A673 (cell line): ENCODE measurements at places on chromosomes 11 and 22. TPM values are rescaled to one million over a fixed set of nuclear protein-coding genes. Genes with fewer than 3 reads are reported as not detected.
A peak's percentile ranks its signal among the peaks of the same experiment; 100 is the strongest.

GRCh38 chr11:111417766-111418435 lies 38.8 kb upstream of the POU2AF1 start:
- no peaks in the 10 kb centered on the region for H3K36me3 ChIP-seq
- H3K4me3 ChIP-seq: no peak overlapping the region
- no peak overlapping the region for H3K27ac ChIP-seq
- no peak for DNase-seq

DNA sequence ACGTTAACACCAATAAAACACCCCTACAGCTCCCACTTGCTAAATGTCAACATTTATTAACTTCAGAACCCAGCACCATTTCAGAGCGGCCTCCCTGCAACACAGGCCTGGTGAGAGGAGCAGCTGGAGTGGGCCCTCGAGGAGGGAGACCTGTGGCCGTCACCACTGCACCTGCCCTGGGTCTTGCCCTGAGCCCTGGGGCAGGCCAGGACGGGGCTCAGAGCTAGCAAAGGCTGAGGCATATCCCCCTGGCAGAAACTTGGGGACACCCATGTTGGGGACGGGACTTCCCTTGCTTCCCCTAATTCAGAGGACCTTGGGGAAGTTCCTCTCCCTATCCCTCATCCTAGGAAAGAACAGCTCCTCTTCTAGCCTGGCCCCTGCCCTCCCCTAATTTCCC lies 137.3 kb upstream of the THY1 start:
- DNase-seq: no peak
- H3K27me3 ChIP-seq: peaks cover 4% of the 10 kb centered on the region

GRCh38 chr11:106989078-106989455 lies 29.2 kb downstream of the GUCY1A2 start:
- H3K27ac ChIP-seq: peak overlapping the region; percentile 0
- peaks cover 53% of the 10 kb centered on the region for H3K4me1 ChIP-seq
- DNase-seq: no peak
- H3K36me3 ChIP-seq: no peaks in the 10 kb centered on the region

- H3K4me1 ChIP-seq: peaks cover 3% of the 10 kb centered on the region
- H3K27me3 ChIP-seq: no peaks in the 10 kb centered on the region
- H3K4me3 ChIP-seq: no peak overlapping the region
- H3K36me3 ChIP-seq: no peaks in the 10 kb centered on the region
- H3K27ac ChIP-seq: no peak overlapping the region
- DNase-seq: peak; percentile 71
These were observed 178.6 kb downstream of the MIAT start for GRCh38 chr22:26835929-26836528.

DNA sequence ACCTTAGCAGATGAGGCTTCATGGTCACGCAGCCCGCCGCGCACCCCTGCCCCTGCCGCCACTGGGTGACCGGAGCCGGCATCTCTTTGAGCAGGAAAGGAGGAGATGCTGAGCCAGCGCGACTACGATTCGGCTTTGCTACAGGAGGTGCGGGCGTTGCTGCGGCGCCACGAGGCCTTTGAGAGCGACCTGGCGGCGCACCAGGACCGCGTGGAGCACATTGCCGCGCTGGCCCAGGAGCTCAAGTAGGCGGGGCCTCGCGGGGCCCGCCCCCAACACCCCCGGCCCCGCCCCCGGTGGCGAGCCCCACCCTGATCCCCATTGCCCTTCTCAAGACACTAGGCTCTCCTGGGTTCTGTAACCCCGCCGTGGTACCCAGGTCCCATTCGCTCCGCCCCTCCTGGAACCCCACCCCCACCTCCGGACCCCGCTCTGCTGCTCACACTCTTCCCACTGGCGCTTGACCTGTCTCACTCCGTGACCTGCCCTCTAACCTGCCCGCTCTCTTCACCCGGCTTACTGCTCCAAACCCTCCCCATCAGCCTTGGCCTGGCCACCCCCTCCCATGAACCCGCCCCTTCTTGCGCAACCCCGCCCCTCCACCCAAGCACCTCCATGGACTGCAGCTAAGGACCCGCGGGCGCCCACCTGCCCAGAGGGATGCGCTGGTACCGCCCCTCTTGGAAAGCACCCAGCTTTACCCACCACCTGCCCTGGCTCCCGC lies 9.1 kb downstream of the CTSF start:
- DNase-seq: no peak
- no peak overlapping the region for H3K4me3 ChIP-seq
- H3K4me1 ChIP-seq: no peaks in the 10 kb centered on the region
- H3K27ac ChIP-seq: no peak overlapping the region
- no peaks in the 10 kb centered on the region for H3K36me3 ChIP-seq

The PDE2A gene
- 0.58 and 1.2 TPM in 2 replicates for total RNA-seq

The OR2AG1 gene
- not detected in 2 replicates for total RNA-seq
